AG10803 (cell line): ENCODE measurements at places on chromosomes 1 and 21.

DNA sequence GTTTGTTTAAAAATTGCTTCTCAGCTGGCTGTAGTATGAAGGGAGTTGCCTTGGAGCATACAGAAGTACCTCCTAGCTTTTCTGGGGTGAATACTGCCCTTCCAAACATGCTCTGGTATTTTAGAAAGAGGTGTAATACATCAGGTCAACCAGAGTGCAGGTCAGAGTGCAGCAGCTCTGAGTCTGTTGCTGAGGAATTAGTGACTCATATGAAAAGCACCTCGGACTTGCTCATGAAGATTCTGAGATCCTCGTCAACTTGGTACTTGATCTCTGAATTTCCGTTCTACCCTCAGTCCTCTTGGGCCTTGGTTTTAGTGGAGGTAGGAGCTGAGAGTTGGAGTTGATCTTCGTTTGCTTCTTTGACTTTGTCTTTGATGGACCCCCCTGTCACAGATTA, 67.3 kb downstream of the NOS1AP start:
- peak; percentile 74 for DNase-seq

GRCh38 chr1:70290218-70290617, 64.3 kb downstream of the ANKRD13C start:
- no peak for DNase-seq

GRCh38 chr1:234979296-234980279, 149.0 kb downstream of the TOMM20 start:
- no peak for DNase-seq

- DNase-seq: no peak
These were observed 974 bp upstream of the FNBP1L start for GRCh38 chr1:93446837-93447451.

DNA sequence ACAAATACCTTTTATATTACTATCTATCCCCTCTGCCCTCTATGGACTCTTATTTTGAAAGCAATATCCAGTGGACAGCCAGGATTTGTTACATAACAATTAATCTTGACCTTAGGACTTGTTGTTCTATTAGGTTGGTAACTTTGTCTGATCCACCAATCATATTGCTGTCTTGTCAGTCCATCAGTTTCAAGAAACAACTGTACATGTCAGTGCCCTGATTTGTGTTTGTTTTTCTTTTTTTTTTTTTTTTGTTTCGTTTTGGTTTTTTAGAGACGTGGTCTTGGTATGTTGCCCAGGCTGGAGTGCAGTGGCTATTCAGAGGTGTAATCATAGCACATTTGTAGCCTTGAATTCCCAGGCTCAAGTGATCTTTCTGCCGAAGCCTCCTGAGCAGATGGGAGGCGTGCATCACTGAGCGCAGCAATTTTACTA, 1.5 kb upstream of the SCP2 start:
- no peak for DNase-seq

DNA sequence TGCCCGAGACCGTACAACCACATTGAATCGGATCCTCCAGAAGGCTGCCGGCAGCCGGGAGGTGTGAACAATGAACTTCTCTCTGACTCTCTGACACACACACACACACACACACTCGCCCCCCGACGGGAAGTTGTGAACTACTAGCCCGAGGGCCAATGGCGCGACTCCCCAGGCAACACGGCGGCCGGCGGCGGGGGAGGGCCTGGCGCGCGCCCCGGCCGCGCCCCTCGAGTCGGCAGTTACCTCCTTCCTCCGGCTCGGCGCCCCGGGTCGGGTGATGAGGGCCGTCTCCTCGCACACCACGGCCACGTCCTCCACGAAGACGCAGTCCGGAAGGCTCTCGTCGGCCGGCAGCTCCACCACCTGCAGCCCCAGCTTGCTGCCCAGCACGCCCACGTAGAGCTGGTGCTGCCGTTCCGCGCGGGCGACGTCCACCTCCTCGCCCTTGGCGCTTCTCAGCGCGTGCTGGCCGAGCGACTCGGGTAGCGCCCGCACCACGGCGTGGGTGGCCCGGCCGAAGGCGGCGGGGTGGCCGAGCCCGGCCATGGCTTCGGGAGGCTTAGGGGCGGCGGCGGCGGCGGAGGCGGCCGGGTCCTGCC, 361 bp downstream of the DDAH1 start:
- peak; percentile 81 for DNase-seq

DNA sequence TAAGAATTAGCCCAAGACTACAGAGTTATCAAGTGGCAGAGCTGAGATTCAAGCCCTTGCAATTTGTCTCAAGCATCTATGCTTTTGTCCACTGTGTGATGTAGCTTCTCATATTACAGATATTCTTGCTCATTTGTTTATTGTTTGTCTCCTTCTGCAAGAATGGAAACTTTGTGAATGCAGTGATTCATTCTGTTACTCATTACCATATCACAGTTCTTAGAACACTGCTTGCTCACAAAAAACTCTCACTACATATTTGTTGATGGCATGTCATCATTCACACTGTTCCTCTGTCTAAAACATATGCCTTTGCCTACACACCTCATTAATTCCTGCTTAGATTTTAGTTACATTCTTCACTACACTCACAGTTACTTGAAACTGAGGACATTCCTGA, 1198.9 kb downstream of the PLA2G4A start:
- DNase-seq: peak; percentile 0

DNA sequence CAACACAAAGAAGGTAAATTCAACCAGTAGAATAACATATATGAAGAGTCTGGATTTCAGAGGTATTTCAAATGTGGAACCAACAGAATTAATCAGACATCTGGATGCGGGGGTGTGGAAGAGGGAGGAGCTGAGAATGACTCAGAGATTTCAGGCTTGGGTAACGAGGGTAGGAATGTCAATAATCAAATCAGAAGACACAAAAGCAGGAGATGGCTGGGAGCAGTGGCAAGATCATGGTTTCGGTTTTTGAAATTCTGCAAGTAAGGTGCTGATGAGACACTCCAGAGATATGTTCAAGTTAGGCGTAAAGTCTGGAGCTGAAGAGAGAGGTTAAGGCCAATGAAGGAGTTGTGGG, 64.0 kb downstream of the PLPPR5 start:
- DNase-seq: peak; percentile 76

- DNase-seq: no peak
These were observed 111.8 kb downstream of the VPS13D start for GRCh38 chr1:12341667-12342066.

DNA sequence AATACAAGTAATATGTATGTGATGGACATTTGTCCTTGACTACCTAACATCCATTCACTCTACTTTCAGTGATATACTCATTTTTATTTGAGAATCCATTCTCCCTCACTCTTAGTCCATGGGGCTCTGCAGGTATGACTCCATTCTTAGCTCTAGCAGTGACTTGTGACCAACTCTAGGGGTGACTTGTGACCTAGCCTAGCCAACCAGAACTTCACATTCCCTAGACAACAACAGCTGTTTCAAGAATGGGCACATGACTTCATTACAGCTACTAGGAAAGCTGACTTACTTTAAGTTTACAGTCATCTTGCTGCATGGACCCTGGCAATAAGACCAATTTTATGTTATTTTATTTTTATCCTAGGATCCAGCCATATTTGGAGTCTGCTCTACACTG, 23.6 kb upstream of the DDX59 start:
- DNase-seq: no peak

GRCh38 chr1:150970808-150971582, 3.6 kb downstream of the CERS2 start:
- peak; percentile 63 for DNase-seq
